CD4-positive, alpha-beta memory T cell (primary cell): ENCODE measurements at places on chromosomes 1 and 21. TPM values are rescaled to one million over a fixed set of nuclear protein-coding genes. Genes with fewer than 3 reads are reported as not detected.

DNA sequence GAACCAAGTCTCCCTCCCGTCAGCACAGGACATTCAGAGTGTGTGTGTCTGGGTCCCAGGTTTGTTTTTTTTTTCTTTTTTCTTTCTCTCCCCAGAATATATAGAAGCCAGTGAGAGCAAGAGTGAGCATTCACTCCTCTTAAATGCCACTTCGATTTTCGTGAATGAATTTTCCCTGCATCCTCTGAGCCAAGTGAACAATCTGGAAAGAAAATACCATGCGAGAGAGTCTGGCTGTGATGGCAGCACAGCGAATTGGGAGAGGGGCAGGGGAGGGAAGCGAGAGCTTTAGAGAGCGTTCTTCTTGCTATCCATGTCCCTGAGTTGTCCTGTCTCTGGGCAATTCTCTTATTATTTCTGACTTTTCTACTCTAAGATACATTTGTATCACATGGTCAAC is 76.0 kb upstream of the RAB3GAP2 start:
- no peaks in the 10 kb centered on the region for H3K4me1 ChIP-seq
- H3K27ac ChIP-seq, result no peak overlapping the region
- no peak overlapping the region for H3K4me3 ChIP-seq
- H3K27me3 ChIP-seq, result no peaks in the 10 kb centered on the region

DNM3 gene
- 2.0 TPM for total RNA-seq

RRAGC gene
- total RNA-seq, result 24.5 TPM

GRCh38 chr21:44753357-44753756 is 42.0 kb upstream of the TSPEAR start:
- H3K27me3 ChIP-seq, result no peaks in the 10 kb centered on the region
- no peak overlapping the region for H3K27ac ChIP-seq
- no peaks in the 10 kb centered on the region for H3K4me1 ChIP-seq
- no peaks in the 10 kb centered on the region for H3K36me3 ChIP-seq
- DNase-seq, result no peak

MEF2D gene
- total RNA-seq, result 69.6 TPM

DNA sequence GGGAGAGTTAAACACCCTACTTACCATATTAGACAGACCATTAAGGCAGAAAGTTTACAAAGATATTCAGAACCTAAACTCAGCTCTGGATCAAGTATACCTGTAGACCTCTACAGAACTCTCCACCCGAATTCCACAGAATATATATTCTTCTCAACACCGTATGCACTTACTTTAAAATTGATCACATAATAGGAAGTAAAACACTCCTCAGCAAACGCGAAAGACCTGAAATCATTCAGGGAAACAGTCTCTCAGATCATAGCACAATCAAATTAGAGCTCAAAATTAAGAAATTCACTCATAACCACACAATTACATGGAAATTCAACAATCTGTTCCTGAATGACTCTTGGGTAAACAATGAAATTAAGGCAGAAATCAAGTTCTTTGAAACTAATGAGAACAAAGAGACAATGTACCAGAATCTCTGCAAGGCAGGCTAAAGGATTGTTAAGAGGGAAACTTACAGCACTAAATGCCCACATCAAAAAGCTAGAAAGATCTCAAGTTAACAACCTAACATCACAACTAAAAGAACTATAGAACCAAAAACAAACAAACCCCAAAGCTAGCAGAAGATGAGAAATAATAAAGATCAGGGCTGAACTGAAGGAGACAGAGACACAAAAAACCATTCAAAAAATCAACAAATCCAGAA is 19.1 kb downstream of the CD84 start:
- peak overlapping the region; percentile 42 for H3K4me3 ChIP-seq
- peak overlapping the region; percentile 54 for H3K27ac ChIP-seq
- no peaks in the 10 kb centered on the region for H3K36me3 ChIP-seq
- H3K27me3 ChIP-seq, result no peaks in the 10 kb centered on the region

DNA sequence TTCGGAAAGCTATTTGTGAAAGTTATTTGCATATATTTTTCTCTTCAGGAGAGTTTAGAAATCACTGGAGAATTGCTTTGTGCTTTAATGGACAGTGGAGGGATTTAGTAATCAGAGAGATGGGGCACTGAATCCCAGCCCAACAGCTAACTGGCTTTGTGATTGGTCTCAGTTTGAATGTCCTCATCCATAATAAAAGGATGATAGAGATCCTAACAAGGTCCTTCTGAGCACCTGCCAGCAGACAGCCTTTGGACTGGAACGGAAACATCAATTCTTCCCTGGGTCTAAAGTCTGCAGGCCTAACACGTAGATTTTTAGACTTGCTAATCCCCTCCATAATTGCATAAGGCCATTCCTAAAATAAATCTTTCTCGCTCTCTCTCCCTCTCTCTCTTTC is 112.0 kb upstream of the ADAMTS5 start:
- H3K36me3 ChIP-seq, result no peaks in the 10 kb centered on the region
- no peaks in the 10 kb centered on the region for H3K4me1 ChIP-seq
- H3K27me3 ChIP-seq, result no peaks in the 10 kb centered on the region
- DNase-seq, result no peak

DNA sequence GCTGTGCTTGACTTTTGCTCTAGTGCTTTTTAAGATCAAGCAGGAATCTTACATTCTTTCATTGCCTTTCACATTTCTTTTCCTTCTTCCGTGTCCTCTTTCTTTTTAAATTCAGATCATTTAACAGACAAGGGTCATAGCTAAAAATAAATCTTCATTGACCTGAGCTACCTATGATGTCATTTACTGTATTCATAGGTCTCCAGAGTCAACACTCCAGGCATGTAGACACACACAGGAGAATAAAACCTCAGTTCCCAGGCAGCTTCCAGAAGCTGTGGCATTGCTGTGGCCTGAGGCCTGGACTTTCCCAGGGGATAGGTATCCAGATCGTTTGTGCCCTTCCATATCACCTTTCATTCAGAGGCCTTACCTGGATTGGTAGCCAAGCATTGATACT is 38.5 kb upstream of the ENAH start:
- H3K4me3 ChIP-seq, result no peak overlapping the region
- no peaks in the 10 kb centered on the region for H3K4me1 ChIP-seq
- H3K27me3 ChIP-seq, result no peaks in the 10 kb centered on the region
- no peak overlapping the region for H3K27ac ChIP-seq

GRCh38 chr1:9241891-9242290 is 7.3 kb downstream of the H6PD start:
- no peaks in the 10 kb centered on the region for H3K36me3 ChIP-seq
- H3K27ac ChIP-seq, result no peak overlapping the region
- no peaks in the 10 kb centered on the region for H3K27me3 ChIP-seq
- no peak for DNase-seq

TRAF3IP3 gene
- total RNA-seq, result 571 TPM

- no peaks in the 10 kb centered on the region for H3K4me1 ChIP-seq
- no peaks in the 10 kb centered on the region for H3K36me3 ChIP-seq
- H3K4me3 ChIP-seq, result no peak overlapping the region
- H3K27ac ChIP-seq, result no peak overlapping the region
- H3K27me3 ChIP-seq, result no peaks in the 10 kb centered on the region
Measured at GRCh38 chr1:97144527-97144926, 422.9 kb downstream of the PTBP2 start.
